Umbilical cord (tissue), 2 donors: ENCODE measurements at places on chromosomes 13 and 19.

GRCh38 chr13:47611664-47612288 is 389.3 kb downstream of the SUCLA2 start:
- no peak for DNase-seq

GRCh38 chr13:113732176-113732960 is 26.7 kb upstream of the TMEM255B start:
- no peak for DNase-seq

GRCh38 chr19:9076901-9077300 is 10.0 kb upstream of the OR1M1 start:
- no peak for DNase-seq

- no peak for DNase-seq
Observed at GRCh38 chr13:23889615-23890607, 711 bp upstream of the MIPEP start.

- DNase-seq = peak; percentile 76
Observed at GRCh38 chr13:83881917-83882605, at the start of gene SLITRK1. SLITRK1 (minus strand) TSS chr13:83882474; CDS start chr13:83881507, 967 bp downstream.

- DNase-seq = no peak
Observed at GRCh38 chr13:45658586-45659235, 43.2 kb upstream of the ERICH6B start.

- DNase-seq = peak; percentile 38
Observed at GRCh38 chr13:102847272-102848234, 1.7 kb downstream of the ERCC5 start.

DNA sequence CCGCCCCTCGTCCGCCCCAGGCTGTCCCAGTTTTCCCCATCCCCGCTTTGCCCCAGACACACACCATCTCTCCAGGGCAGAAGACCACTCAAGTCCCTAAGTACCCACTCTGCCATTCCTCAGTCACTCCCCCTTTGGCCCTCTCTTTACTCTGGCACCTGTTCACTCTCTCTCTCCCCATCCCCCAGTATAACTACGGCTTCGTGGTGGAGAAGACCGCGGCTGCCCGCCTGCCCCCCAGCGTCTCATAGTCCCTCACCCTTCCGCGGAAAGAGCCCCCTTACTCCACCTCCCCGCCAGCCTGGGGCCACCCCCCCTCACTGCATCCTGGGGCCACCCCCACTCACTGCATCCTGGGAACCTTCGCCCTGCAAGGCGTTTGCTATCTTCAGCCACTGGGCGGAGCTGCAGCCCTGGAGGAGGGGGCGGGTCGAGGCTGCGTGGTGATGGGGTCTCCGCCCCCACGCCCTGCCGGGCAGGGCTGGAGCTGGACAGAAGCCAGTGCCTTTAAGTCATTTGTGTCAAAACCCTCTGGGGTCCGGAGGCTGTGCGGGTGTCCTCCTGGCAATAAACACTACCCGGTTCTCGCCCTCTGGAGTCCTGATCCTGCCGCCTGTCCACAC is 5.0 kb downstream of the MVB12A start:
- peak; percentile 45 for DNase-seq

DNA sequence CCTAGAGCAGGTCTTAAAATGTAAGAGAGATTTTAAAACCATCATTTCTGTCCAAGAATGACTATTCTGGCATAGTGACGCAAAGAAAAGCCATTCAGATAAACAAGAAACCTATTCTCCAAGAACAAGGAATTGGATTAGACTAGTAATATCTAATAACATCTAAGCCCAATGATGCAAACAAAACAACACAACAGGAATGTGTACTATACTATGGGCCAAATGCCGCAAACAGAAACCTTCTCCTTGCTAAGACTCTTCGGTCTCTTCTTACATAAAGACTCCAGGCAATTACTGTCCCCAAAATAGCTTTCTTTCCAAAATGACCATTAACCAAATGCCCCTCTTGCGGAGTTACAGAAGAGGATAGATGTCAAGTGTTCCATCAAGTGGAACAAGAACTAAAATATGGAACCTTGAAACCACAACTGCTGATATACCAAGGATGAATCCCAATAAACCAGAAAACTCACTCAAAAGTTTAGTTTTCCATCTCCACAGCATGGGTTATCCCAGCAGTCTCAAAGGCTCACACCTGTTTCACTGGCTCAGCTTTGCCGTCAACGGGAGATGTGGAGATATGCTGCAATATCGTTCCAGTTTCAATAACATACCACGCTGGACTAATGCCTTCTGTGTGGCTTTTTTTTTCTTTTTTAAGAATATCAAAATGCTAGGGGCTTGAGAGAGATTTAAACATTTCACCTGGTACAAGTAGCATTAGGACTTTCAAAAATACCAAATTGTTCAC is 76.2 kb downstream of the FOXO1 start:
- DNase-seq = no peak

DNA sequence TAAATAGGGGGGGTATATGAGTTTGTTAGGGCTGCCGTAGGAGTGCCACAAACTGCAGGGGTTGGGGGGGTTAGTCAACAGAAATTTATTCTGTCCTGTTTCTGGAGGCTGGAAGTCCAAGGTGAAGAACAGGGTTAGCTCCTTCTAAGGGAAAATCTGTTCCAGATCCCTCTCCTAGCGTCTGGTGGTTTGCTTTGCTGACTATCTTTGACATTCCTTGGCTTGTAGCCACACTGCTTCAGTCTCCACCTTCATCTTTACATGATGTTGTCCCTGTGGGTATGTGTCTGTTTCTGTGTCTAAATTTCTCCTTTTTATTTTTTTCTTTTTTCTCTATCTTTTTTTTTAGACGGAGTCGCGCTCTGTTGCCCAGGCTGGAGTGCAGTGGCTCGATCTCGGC is 8.1 kb upstream of the ICAM1 start:
- DNase-seq = no peak

- no peak for DNase-seq
Observed at GRCh38 chr13:37026771-37027170, 26.2 kb downstream of the EXOSC8 start.

DNA sequence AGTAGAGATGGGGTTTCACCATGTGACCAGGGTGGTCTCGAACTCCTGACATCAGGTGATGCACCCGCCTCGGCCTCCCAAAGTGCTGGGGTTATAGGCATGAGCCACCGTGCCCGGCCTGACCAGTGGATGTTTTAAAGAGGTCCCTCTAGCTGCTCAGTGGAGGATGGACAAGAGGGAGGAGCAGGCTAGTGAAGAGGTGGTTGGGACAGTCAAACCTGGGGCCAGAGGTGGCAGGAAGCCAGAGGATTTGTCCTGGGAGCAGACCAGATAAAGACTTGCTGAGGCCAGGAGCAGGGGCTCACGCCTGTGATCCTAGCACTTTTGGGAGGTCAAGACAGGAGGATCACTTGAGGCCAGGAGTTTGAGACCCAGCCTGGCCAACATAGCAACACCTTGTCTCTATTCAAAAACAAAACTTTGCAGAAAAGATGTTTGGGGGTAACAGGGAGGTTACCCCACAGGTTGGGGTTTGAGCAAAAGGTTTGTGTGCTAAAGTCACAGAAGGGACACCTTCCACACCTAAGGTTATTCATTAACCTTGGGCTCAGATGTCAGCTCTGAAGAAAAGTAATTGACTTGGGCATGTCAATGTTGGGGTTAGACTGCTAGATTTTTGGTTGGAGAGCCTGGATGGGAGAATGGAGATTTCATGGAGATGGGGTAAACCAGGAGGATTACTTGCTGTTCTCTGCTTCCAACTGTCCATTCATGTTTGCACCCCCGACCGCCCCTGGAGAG is 9.0 kb downstream of the BCAM start:
- no peak for DNase-seq

- DNase-seq = no peak
Observed at GRCh38 chr13:97240788-97241734, 18.9 kb downstream of the MBNL2 start.

GRCh38 chr19:48868114-48868886 is at the start of gene PLEKHA4:
PLEKHA4 (minus strand) TSS chr19:48868617; CDS start chr19:48867620, 997 bp downstream.
- DNase-seq = peak; percentile 67

DNA sequence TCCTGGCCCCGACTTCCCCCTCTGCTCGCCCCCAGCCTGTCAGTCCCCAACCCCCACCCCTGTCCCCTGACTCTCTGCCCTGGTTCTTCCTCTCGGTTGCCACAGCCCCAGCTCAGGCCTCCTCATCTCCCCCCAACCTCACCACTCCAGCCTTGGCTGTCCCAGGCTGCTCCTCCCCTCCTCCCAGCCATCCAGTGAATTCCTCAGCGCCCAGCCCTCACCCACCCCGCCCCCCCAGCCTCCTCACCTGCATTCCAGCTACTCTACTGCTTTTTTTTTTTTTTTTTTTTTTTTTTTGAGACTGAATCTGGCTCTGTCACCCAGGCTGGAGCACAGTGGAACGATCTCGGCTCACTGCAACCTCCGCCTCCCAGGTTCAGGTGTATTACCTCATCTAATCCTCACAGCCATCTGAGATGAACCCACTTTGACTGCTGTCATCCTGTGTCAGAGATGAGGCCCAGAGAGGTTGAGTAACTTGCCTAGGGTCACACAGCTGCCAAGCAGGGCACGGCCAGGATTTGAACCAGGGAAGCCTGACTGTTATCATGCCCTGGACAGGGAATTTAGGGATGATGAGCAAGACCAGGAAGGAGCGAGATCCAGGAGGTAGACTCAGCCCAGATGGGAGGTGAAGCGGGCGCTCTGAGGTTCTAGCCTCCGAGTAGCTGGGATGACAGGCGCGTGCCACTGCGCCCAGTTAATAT is 2.6 kb downstream of the SULT2B1 start:
- DNase-seq = peak; percentile 42

DNA sequence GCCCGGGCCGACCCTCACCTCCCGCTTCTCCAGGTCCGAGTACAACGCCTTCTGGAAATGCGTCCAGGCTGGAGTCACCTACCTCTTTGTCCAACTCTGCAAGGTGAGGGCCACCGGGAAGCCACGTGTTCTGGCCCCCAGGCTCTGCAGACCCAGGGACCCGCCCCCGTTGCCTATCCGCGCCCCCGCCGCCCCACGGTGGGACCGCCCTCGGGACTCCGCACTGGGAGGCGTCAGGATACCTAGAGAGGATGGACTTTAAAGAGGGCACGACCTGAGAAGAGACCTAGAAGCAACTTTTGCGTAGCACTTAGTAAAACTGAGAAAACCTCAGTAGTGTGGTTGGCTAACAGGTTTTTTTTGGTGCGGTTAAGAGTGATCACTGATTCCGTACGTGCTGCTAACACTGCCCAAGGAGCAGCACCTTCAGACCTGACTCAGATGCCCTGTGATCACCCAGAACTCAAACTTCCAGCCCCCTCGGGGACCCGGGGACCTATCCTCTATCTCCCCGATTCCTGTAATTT is 492 bp downstream of the TMEM147 start:
- peak; percentile 22 for DNase-seq

GRCh38 chr19:49506575-49507105 is 5.8 kb upstream of the FCGRT start:
- DNase-seq = no peak

DNA sequence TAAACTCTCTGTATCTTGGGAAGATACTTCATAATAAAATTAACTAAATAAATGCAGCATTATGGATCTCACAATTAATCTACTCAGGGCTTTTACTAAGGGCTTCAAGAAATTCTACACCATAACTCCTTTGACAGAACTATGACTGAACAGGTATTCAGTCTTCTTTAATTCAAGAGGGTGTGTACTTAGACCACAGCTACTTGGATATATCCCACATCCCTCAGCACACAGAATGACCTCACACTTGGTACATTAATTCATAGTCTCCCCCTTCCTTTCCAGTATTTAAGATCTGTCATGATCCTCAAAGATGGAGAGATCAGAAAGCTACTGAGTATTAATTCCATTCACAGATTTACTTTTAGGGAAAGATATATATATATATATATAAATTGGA is 11.6 kb downstream of the DIAPH3 start:
- no peak for DNase-seq

- DNase-seq = no peak
Observed at GRCh38 chr13:114204894-114205293, 25.8 kb downstream of the CFAP97D2 start.

GRCh38 chr19:17835182-17836006 is 12.4 kb downstream of the JAK3 start:
- DNase-seq = no peak

GRCh38 chr13:88042489-88042888 is 371.3 kb downstream of the SLITRK5 start:
- DNase-seq = no peak

GRCh38 chr19:51733742-51734522 is 10.1 kb upstream of the HAS1 start:
- no peak for DNase-seq

- no peak for DNase-seq
Observed at GRCh38 chr13:100984085-100984705, 309.6 kb upstream of the TMTC4 start.

DNA sequence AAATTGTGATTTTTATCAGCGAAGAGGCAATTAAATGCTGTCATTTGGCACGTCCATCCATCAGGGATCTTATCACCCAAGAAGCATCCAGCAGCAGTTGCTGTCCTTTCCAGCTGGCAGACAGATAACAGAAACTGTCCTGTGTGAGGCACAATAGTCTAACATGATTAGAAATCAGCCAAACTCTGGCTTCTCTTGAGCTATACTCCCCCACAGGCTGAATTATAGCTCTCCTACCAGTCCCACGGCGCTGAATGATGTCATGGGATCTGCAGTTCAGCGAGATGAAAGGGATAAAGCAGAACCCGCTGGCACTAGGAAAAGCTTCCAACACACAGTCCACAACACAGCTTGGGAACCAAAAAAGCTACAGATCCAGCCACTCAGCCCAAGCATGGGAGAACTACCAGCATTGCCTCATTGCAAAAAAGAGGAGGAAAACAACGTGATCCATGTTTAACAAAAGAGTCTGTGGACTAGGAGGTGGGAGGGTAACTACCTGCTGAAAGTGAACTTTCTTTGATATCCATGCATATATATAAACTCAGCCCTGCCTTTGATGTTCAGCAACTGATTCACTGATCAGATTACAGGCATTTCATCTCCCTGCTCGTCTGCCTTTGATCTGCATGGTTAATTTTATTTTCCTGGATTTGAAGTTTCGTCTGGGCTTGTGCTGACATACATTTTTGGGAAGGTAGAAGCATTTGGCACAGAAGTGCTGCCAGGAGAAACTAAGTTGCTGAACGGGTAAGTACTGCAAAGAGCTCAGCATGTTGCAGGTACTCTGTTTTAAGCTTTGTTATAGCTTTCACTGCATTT is at the start of gene TNFRSF19:
TSS of gene TNFRSF19 (plus strand) at position 314 of the 822 bp plus-strand sequence. CDS start 19,772 bp downstream, outside the sequence.
- peak; percentile 97 for DNase-seq

DNA sequence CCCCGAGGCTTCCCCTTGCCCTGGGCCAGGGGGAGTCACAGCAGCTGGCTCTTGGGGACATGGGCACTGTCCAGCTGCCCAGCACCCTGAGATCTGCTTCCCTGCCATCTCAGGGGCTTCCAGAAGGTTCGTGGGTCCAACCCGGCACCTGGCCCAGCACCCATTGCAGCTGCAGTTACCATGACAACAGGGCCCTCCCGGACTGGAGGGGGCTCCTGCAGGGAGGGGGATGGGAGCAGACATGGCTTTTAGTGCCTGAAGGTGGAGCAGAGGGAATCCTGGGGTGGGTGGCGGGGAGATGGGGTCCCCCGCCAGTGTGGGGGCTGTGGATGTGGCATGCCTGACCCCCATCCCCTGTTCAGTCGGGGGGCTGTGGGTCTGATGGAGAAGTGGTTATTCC is 14.7 kb downstream of the PIN1 start:
- no peak for DNase-seq
